HS-27A (cell line): ENCODE measurements at places on chromosomes 4 and X.

DNA sequence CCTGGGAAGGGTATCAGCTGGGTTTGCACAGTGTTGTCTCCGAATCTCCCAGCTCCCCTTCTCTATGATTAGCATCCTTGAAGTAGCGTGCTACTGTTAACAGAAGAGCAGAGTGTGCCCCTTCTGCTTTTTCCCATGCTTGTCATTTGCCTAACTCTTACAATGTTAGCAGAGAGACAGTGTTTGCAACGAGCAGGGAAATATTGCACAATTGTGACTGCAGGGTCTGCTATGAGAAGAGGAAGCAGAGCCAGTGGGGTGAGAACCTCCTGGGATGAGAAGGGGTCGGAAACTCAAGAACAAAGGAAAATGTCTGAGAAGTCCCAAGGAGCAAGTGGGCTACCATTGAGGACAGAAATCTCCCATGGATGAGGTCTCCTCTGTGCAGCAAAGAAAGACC is 7.8 kb upstream of the CHRNA9 start:
- no peak for DNase-seq

- DNase-seq = no peak
Measured at GRCh38 chr4:56821381-56822243, at the start of gene SPINK2. TSS of gene SPINK2 (minus strand) at chr4:56821701. CDS start at chr4:56821662, 39 bp downstream.

GRCh38 chrX:71659959-71660358 is 7.4 kb upstream of the LOC101059915 start:
- no peak for DNase-seq

DNA sequence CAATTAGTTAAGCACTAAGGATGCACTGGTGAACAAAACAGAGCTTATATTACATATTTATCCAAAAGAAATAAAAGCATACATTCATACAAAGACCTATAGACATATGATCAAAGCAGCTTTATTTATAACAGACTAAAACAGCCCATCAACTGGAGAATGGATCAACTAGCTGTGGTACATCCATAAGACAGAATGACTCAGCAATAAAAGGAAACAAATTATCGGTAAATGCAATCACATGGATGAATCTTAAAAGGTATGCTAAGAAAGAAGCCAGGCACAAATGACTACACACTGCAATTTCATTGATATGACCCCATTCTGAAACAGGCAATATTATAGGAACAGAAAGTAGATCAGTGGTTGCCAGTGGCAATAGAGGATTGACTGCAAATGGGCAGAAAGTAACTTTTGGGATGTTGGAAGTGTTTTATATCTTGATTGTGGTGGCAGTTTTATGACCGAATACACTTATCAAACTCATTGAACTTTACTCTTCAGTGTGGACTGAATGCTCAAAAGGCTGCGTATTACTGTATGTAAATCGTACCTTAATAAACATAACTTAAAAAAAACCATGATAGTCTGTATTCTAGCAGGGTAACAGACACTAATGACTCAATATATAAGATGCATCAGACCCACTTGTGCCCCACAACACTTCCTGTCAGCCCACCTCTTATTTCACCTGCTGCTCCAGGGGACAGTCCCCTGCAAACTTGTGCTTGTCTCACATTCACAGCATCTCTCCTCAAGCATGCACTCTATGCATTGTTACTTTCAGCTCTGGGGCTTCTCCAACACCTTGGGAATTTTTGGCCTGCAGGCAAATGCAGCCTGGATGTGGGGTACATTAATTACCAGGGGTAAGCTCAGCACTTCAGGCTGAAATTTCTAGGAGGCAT is 59.1 kb downstream of the MID1IP1 start:
- no peak for DNase-seq

GRCh38 chr4:142940425-142941330 is 94.6 kb upstream of the INPP4B start:
- no peak for DNase-seq

- peak; percentile 34 for DNase-seq
Measured at GRCh38 chr4:65344278-65344825, 325.9 kb downstream of the EPHA5 start.

GRCh38 chr4:65007841-65008439 is 598.7 kb upstream of the TECRL start:
- peak; percentile 48 for DNase-seq

GRCh38 chr4:55736605-55737183 is 82.9 kb upstream of the EXOC1L start:
- DNase-seq = no peak

GRCh38 chr4:107182347-107182746 is 146.2 kb upstream of the DKK2 start:
- no peak for DNase-seq

GRCh38 chr4:157803845-157804521 is 368.8 kb downstream of the GASK1B start:
- no peak for DNase-seq

- DNase-seq = no peak
Measured at GRCh38 chr4:185293202-185293601, 83.8 kb downstream of the SNX25 start.

- DNase-seq = no peak
Measured at GRCh38 chrX:86078650-86079049, 31.3 kb upstream of the CHM start.

- DNase-seq = no peak
Measured at GRCh38 chr4:171875291-171875690, 62.1 kb downstream of the GALNTL6 start.

DNA sequence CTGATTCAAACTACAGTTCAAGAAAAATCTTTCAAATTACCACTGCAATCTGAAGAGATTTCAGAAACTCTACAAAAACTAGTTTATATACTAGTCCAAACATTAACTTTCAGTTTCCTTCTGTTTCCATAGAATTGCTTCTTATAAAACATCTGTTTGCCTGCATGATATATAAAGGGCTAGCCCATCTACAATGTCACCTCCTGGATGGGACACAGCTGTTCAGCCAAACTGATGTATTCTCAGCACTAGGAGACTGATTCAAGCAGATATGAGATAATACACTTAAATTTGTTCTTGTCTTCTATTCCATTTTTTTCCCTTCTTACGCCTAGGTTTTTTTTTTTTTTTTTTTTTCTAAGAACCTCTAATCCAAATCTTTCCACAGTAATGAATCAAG is 1569.7 kb upstream of the IGFBP7 start:
- DNase-seq = no peak

DNA sequence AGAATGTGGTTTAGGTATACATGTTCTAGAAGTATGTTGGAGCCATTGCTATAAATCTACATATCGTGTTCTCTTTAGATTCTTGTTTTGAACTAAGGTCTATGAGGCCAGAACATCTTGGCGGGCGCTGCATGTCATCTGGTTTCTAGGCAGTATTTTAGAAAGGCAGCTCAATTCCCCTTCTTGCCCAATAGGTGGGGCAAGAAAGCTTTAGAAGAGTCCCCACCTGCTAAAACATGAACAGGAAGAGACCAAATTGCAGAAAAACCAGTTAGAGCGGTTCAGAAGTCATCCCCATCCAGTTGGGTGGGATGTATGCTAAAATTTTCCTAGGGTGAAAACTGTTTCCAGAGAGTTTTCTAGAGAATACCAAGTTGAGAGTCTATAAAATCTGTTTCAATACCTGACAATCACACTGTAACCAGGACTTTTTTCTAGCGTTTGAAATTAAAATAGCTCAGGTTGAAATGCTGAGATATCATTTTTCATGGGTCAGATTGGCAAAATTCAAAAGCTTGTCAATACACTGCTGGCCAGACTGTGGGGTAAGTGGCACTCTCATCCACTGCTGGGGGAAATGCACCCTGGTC is 17.5 kb upstream of the SH3KBP1 start:
- no peak for DNase-seq

- no peak for DNase-seq
Measured at GRCh38 chr4:24488399-24489164, 95.8 kb downstream of the DHX15 start.

DNA sequence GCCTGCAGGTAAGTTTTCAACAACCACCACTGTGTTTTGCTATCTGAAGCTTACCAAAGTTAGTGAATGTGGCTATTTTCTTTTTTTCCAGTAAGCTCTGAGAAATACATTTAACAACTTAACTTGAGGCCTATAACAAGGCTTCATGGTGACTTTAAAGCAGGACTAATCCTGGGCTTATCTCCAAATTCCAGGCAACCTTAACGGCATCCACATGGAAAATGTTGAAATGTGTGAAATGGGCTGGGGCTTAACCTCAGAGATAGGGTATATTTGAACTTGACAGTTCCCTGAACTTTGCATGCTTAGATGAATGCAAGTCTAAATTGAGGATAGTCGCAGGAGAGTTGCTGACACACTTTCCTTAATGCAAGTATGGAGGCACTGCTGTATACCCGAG is 539.2 kb downstream of the GALNTL6 start:
- no peak for DNase-seq

DNA sequence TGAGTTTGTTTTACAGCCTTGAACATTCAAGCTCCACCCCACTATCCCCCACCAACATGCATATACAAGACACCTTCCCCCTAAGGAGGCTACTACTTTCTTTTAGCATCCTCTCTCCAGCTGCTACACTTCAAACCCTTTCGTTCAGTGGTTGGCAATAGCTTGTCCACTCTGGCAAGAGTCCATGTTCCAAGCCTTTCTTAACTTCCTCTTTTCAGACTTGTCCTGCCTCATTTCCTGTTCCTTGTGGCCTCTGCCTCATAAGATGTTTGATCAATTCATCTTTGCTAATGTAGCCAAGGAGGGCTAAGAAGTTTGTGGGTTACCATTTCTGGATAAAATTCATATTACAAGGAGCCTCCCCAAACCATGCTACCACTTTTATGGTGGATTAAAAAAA is 20.8 kb upstream of the ZCCHC12 start:
- DNase-seq = no peak

DNA sequence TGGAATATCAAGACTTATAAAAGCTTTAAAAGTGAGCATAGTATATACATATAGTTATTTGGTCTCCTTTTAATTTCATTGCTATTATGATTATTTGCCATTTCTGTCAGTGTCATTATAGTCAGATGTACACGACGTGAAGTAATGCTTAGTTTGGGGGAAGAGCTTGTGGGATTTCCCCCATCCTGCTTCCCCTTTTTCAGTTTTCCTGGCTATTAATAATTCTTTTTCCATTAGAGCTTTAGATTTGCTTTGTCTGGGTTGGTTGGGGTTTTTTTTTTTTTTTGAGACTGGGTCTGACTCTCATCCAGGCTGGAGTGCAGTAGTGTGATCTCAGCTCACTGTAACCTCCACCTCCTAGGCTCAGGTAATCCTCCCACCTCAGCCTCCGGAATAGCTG is 5.4 kb downstream of the ABCE1 start:
- no peak for DNase-seq

DNA sequence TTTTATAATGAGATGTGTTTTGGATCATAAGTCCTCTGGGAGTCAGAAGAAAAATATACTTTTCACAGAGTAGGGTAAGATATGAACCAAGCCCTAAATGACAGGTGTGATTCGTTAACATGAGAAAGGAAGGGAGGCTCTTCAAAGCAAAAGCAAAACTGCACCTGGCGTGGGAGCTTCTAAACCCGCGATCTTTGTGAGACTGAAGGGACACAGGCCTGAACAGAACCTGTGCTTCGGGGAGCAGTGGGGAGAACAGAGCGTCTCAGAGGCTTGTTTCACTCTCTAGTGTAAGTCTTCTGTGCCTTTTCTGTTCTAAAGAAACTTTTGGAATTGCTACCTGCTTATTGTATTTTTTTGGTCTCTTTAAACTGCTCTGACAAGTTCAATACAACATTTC is 30.2 kb upstream of the CYP4V2 start:
- no peak for DNase-seq

GRCh38 chr4:78410676-78411075 is 140.9 kb upstream of the ANXA3 start:
- DNase-seq = peak; percentile 19

GRCh38 chr4:83149865-83150652 is 35.5 kb upstream of the PLAC8 start:
- no peak for DNase-seq

GRCh38 chr4:83234902-83235644 is 49.5 kb downstream of the COQ2 start:
- no peak for DNase-seq

DNA sequence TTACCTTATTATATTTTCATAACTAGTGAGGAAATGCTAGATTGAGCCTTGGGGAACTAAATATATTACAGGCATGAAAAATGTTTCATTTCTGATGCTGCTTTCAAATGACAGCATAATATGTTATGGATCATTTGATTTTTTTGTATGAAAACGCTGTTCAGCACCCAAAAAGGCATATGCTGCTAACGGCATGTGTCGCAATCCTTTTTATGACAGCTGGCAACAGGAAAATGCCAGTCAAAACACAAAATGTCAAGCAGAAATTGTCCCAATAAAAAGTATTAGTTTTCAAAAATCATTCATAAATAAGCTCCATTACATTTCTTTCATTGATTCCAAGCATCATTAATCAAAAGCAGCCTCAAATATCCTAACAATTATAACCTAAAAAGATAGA is 1244.5 kb downstream of the PCDH7 start:
- no peak for DNase-seq

GRCh38 chr4:87451537-87451936 is 29.2 kb downstream of the NUDT9 start:
- DNase-seq = no peak

GRCh38 chr4:386708-387105 is 49.1 kb downstream of the ZNF141 start:
- no peak for DNase-seq

DNA sequence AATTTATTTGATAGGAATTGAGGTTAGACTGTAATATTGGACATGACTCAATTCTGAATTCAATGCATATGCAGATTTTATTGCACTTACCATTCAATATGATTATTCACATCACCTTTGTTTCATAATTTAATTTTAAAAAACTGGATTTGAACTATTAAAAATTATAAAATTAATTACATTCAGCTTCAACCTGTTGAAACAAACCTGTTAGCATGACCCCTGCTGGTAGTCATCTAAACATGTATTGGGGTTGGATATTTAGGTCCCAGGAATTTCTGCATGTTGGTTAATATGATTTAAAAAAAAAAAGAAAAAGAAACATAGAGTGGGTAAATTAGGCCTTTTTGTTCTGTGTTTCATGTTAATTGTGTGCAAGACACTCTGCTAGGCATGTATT is 85.9 kb downstream of the ARSJ start:
- no peak for DNase-seq
